Stimulated activated CD4-positive, alpha-beta T cell treated with anti-CD3 and anti-CD28 coated beads, Interleukin-1b, Interleukin-23, amount 100 ng/mL, for 1 hour (primary cell): ENCODE measurements at places on chromosomes 1 and 21.
A peak's percentile ranks its signal among the peaks of the same experiment; 100 is the strongest.

DNA sequence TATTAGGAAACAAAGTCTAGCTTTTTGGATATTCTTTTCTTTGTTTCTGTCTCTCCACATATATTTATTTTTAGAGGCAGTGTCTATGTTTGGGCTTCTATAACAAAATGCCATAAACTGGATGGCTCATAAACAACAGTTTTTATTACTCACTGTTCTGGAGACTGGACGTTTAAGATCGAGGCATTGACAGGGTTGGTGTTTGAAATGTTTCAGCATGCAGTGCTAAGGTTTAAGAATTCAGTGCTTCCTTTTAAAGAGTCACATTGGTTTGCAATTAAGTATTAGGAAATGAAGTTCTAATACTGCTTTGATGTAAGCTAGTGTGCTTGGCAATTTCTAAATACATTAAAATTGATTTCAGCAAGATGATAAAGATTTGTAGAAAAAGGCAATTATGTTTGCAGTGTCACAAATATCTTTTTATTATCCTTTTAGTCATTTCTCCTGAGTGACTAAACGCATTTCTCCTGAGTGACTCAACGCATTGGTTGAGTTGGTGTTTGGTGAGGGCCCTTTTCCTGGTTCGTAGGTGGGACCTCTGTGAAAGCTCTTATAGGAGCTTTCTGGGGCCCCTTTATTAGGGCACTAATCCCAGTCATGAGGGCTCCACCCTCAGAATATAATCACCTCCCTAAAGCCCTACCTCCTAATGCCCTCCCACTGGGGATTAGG lies 317.0 kb downstream of the USP25 start:
- DNase-seq = no peak

- no peak for DNase-seq
These were observed 38.0 kb downstream of the ATF3 start for GRCh38 chr1:212646588-212646987.

GRCh38 chr1:41325801-41326200 lies 35.4 kb upstream of the FOXO6 start:
- no peak for DNase-seq

- no peak for DNase-seq
These were observed 634.0 kb downstream of the SMYD3 start for GRCh38 chr1:245873068-245873467.

GRCh38 chr1:228989176-228989575 lies 253.9 kb downstream of the RHOU start:
- DNase-seq = no peak

- DNase-seq = peak; percentile 72
These were observed 11.4 kb downstream of the FAM229A start for GRCh38 chr1:32350785-32351398.

DNA sequence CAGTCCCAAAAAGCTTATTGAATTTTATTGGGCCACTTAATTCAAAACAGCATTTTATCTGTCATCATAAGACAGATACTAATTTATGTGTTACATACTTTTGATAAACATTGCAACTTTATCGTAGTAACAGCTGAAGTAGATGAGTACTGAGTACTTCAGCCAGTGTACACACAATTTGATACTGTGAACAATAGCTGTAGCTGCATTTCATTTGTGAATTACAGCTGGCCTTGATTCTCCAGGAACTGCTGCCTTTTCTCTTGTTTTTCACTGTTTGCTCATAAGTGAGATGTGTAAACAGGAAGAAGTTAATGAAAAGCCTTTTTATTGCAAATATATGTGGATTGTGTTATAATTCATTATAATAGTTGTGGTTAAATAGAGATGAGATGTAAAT lies 10.2 kb downstream of the UAP1 start:
- DNase-seq = no peak

- no peak for DNase-seq
These were observed 652 bp upstream of the GPX7 start for GRCh38 chr1:52601519-52601918.

- no peak for DNase-seq
These were observed 10.1 kb upstream of the PARP1 start for GRCh38 chr1:226417830-226418546.

GRCh38 chr1:20830378-20830777 lies 43.3 kb upstream of the HP1BP3 start:
- no peak for DNase-seq

DNA sequence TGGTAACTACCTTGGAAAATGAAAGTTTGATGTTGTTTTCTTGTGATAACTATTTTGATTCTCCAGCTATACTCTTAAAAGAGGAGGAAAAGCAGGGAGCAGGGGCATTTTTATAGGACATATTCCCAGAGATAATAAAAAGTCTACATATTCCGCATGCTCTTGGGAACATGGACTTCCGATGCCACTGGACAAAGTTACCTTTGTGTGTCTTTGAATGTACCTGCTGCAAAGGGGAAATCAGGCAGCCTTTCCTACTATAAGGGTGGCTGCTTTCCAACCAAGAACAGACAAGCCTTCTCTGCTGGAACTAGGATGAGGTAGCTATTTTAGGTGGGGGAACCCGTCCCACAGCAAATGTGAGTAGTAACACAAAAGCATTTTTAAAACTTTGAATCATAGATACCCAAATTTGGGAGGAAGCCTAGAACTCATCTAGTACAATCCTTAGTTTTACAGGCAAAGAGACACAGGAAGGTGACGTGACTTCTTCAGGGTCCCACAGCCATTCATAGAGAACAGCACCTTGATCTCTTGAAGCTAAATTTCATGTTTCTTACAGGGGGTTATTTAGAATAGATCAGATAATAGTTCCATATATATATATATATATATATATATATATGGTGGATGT lies 179.9 kb downstream of the FASLG start:
- DNase-seq = no peak

DNA sequence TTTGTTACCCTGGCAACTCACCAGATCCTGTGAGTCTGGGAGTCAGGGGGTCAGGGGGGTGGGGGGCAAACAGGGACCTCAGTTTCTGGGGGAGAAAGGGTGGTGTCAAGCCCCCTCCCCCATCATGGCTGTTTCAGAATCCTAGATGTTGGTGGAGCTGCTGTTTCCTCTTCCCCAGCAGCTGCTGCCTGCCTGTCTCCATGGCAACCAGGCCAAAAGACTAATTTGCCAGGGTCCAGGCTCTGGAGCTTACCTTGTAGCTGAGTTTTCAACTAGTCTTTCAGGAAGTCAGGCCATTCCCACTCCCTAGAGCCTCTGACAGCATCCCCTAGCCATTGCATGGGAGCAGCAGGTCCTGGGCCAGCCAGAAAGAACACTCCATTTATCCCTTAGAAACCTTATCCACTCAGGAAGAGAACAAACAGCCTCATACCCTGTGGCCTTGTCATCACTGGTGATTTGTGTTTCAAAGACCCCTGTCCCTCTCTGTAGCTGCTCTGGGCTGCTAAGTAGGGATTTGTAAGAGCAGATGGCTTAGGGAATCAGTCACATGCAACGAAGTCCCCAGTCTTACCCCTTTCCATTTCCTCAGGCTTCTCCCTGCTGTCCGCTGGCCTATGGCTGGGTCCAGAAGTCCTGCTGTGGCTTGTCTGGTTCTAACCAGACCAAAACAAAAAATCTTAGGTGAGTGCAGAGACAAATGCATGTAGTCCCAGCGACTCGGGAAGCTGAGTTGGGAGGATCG lies 21.5 kb upstream of the STMN1 start:
- no peak for DNase-seq

DNA sequence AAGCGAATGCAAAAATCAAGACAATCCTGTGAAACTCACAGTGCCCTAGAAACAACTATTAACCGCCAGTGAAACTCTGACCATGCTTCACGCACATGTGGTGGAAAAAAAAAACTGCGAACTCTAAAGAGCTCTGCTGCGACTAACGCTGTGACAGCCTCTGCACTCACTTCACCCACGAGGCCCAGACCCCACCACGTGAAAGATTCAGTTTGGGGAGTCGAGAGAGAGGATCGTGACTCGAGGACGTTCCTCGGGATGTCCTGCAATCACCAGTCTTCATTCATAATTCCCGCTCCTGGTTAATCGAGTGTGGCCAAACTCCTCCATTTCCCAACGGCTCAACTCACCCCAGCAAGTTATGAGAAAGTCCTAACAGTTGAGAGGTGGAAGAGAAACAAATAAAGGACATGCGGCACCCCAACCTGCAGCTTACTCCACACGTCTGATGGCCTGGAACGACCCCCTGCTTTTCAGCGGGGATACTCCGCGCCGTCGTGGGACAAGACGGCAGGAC lies 1.1 kb downstream of the SERBP1 start:
- DNase-seq = peak; percentile 22

DNA sequence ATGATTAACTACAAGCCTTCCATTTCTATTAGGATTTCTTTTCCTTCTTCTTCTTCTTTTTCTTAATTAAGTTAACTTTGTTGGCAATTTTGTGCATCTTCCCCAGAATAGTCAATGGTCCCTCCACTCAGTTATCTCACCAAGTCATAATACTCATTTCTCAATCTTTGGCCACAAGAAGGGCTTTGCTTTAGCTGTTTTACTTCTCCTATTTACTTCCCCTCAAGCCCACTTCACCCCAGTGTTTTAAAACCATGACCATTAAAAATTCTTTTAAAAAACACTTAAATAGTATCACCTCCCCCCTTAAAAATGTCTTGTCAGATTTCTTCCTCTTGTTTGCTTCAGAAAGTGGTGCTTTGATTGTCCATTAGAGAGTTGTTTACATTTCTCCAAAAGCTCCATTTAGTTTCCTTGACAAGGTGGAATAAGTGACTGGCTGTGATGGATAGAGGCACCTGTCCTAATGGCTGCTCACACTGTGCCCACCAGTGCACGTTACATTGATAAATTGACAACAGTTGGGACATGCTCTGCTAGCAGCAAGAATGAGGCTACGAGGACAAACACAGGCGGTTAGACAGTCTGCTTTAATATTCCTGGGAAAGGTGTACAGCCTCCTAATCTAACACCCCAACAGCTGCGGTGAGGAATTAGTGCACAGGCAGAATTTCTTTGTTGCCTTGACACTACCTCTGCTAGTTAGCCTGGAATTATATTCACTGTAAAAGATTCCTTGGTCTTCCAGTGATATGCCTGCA lies 354.7 kb downstream of the LMO4 start:
- no peak for DNase-seq

DNA sequence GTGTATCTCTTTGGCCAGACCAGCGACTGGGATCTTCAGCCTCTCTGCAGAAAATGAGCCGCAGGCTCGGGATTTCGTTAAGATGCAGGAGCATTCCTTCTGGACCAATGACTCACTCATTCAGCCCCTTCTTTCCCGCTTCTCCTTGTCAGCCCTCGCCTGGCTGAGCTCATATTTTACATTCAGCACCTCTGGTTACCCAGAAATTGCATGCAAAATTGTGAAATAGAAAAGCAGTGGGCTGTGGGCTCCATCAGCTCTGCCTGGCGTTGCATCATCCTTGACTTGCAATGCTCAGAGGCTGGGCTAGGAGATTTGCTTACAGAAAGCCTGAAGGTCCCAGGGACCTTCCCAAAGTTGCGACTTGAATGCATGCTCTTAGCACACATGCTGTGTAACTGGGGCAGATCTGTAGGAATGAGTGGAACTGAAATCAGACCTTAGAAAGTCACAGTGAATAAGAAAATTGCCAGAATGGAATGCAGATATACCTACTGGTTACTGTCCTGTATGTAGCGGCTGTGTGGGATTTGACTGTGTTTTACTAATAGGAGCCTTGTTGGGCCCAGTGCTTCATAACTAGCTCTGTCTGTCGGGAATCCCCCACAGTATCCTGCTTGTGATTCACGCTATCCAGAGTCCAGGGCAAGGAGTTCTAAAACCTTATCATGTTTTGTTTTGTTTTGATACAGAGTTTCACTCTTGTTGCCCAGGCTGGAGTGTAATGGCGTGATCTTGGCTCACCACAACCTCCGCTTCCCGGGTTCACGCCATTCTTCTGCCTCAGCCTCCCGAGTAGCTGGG lies 444.8 kb downstream of the KIF26B start:
- DNase-seq = no peak

GRCh38 chr1:209023790-209024189 lies 559.7 kb upstream of the CAMK1G start:
- no peak for DNase-seq

- DNase-seq = no peak
These were observed 48.3 kb downstream of the SUCO start for GRCh38 chr1:172581273-172581672.

- DNase-seq = no peak
These were observed at the start of gene ECM1 for GRCh38 chr1:150507912-150508864. ECM1 (plus strand) TSS chr1:150508109; CDS start chr1:150508210, 101 bp downstream.

DNA sequence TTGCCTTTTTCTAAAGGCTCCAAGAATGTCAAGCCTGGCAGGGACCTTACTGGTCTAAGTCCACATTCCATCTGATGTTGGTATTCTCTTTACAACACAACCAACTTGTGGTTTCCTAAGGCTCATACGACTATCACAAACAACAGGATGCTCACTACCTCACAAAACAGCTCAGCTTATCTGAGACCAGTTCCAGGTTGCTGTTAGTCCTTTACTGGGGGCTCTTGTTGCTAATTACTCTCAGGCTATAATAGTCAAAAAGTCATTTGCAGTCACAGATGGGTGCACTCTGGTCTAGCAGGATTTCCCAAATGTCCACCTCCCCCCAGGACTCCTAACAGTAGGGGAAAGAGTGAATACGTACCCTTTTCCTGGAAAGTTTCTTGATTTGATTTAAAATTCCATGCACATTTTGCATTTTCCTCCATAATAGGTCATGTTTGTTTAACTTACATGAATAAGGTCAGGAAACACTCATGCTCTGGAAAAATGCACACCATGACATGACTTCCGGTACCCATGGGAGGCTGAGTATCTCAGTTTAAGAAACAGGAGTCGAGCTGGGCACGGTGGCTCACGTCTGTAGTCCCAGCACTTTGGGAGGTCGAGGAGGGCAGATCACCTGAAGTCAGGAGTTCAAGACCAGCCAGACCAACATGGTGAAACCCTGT lies 16.0 kb downstream of the LCK start:
- no peak for DNase-seq

GRCh38 chr1:45640293-45640692 lies 16.4 kb upstream of the CCDC17 start:
- no peak for DNase-seq

DNA sequence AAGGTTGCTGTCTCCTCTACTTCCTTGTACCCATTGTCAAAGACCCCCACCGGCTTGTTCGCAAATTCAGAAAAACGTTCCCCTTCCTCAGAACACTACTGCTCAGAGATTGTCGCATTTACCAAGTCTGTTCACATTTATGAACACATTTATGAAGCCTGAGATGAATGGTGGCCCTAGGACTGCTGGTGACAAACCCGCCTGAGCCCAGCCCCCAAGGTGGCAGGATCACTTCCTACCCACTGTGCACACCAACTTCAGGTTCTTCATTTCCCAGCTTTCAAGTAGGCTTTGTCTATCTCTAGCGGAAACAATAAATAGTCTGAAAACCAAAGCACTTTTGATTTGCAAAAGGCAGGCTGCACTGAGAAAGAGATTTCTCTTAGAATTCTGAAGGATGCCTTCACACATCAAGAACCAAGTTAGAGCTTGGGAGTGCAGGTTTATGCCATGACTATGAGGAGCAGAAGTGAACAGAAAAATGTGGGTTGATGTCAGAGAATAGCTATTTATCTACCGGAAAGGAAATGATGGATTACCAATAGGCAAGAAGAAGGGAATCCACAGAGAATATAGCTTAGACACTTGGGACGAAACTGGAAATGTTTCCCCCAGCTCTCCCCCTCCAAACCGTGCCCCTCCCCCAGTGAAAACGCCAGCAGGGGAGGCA lies 200.5 kb downstream of the TOMM20 start:
- DNase-seq = no peak

- no peak for DNase-seq
These were observed 244.6 kb upstream of the DMRTA2 start for GRCh38 chr1:50667710-50668356.

- no peak for DNase-seq
These were observed 109.9 kb upstream of the KCTD3 start for GRCh38 chr1:215457213-215457612.

GRCh38 chr1:34190692-34191091 lies 14.0 kb downstream of the C1orf94 start:
- no peak for DNase-seq
